ENCODE measurements at places on chromosomes 6 and 20. TPM values are rescaled to one million over a fixed set of nuclear protein-coding genes. Genes with fewer than 3 reads are reported as not detected.

The RBM12 gene
- total RNA-seq, result 49.8 TPM

The NHLRC1 gene
- 2.7 TPM for total RNA-seq

The TOX2 gene
- total RNA-seq, result 1.6 TPM

The TCP11 gene
- 0.25 TPM for total RNA-seq

The HLA-DMA gene
- 1.1 TPM for total RNA-seq

The PCMT1 gene
- 272 TPM for total RNA-seq

The PEDS1 gene
- 9.4 TPM for total RNA-seq

The SIRPB2 gene
- not detected for total RNA-seq

The NNAT gene
- 1.2 TPM for total RNA-seq

The OR12D3 gene
- not detected for total RNA-seq

The CGAS gene
- 7.4 TPM for total RNA-seq

The HLA-DRB5 gene
- total RNA-seq, result not detected

The PAK1IP1 gene
- 22.2 TPM for total RNA-seq

The PRL gene
- total RNA-seq, result not detected

The PARD6B gene
- total RNA-seq, result 3.5 TPM

The BPI gene
- total RNA-seq, result not detected

The SLC22A16 gene
- total RNA-seq, result not detected

The CCR6 gene
- not detected for total RNA-seq

The VSTM2L gene
- 0.66 TPM for total RNA-seq

The HCRTR2 gene
- total RNA-seq, result not detected

The IPCEF1 gene
- total RNA-seq, result under 0.01 TPM

The TSHZ2 gene
- 1.5 TPM for total RNA-seq

The APCDD1L gene
- total RNA-seq, result 11.0 TPM
